Suppressor macrophage treated with lipopolysaccharide for 4 hours (primary cell): ENCODE measurements at places on chromosomes 6 and 20.
A peak's percentile ranks its signal among the peaks of the same experiment; 100 is the strongest.

- DNase-seq, result no peak
These were observed 156.1 kb downstream of the ADAT2 start for GRCh38 chr6:143294265-143294860.

- no peak for DNase-seq
These were observed 129.6 kb downstream of the EDN1 start for GRCh38 chr6:12419631-12420272.

DNA sequence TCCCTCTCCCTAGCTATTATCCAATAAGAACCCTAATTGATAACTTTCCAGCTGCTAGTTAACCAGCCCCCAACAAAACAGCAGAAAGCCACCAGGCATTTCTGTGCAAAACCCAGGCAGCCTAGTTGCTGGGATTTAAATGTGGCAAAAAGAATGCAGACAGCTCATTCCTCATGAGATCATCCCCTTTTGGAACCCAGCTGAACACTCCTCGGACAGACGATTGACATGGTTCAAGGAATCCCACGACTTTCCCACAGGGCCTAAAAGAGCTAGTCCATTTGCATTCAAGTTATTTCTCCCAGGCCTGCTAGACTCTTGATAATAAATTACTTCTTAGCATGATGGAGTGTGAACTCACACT is 24.0 kb downstream of the JAG1 start:
- DNase-seq, result no peak

GRCh38 chr6:15535495-15536197 is 127.2 kb downstream of the DTNBP1 start:
- DNase-seq, result no peak

DNA sequence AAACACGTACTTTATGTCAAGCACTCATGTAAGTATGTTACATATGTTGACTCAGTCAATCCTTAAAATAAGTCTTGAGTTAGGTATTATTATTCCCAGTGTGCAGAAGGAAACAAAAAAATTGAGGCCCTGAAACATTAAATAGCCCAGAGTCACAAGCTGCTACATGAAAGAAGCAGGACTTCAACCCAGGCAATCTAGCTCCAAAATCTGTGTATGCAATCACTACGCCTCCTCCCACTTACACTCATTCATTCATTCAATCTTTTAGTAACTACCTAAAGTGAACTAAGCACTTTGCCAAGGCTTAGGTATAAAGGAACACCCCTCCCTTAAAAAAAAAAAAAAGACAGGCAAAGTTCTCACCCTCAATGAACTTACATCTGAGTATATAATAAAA is 9.3 kb downstream of the ARHGAP18 start:
- no peak for DNase-seq

- DNase-seq, result no peak
These were observed 29.1 kb upstream of the PKIG start for GRCh38 chr20:44552950-44553908.

DNA sequence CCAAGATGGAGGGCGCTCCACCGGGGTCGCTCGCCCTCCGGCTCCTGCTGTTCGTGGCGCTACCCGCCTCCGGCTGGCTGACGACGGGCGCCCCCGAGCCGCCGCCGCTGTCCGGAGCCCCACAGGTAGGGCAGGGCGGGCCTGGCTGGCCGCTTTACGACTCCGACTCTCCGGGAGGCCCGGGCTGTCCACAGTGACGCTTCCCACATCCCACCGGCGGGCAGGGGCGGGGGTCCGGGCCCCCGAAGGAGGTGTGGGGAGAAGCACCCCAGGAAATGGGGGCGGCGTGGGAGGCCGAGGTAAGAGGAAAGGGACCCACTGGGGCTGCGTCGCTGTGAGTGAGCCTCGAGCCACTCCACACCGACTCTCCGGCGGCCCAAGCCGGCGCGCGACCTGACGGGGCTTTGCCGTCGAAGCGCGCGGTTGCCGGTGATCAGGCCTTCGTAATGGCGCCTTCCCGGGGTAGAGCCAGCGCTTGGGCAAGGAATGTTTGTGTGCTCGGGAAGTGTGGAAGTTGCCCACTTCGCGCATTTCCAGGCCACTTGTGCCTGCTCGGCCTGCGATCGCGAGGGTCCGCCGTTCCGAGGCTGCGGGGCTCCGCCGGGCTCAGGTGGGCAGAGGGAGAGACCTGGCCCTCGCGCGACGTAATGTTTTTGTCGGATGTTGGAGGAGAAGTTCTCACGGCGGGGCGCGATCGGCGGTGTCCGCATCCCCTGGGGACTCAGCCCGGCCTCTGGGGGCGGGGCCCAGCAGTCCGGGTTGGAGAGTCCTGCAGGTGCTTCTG is 427 bp downstream of the GINM1 start:
- DNase-seq, result peak; percentile 31

DNA sequence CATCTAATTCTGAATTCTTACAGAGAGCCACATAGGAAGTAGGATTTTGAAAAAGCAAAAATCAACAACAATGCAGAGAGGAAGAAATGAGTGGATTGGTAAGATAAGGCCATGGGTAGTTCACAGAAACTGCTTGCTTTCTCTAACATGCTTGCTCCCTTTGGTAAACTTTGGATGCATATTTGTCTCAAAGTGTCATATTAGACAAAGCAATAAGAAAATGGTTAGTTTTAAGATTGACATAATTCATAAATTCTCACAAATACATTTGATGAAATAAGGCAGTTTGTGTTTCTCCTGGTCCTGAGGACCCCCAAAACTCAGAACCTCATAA is 31.7 kb downstream of the UTRN start:
- DNase-seq, result no peak

- no peak for DNase-seq
These were observed 101.6 kb downstream of the HIVEP2 start for GRCh38 chr6:142843361-142843760.

GRCh38 chr6:71481011-71481410 is 192.4 kb downstream of the OGFRL1 start:
- no peak for DNase-seq
